ENCODE measurements at places on chromosomes 7 and 10.
A peak's percentile ranks its signal among the peaks of the same experiment; 100 is the strongest.

GRCh38 chr10:51158832-51159231, 84.5 kb downstream of the PRKG1 start:
- no peak for DNase-seq

GRCh38 chr10:110153396-110153795, 54.0 kb upstream of the MXI1 start:
- DNase-seq: no peak

DNA sequence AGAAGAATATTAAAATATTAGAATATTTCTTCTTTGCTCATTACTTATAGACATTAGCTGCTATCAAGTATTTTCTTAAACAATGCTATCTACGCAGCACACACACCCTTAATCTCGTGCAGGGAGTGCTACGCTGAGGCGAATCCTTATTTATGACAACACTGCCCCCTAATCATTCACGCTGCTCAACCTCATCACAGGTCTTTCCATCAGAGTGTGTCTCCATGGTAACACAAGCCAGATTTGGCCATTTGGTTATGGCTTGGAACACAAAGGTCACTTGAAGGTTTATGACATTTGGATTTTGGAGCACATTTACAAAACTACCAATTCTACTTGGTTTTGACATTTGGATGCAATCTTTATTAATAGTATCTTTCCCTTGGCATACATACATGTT, 45.4 kb upstream of the MYO3A start:
- DNase-seq: no peak

DNA sequence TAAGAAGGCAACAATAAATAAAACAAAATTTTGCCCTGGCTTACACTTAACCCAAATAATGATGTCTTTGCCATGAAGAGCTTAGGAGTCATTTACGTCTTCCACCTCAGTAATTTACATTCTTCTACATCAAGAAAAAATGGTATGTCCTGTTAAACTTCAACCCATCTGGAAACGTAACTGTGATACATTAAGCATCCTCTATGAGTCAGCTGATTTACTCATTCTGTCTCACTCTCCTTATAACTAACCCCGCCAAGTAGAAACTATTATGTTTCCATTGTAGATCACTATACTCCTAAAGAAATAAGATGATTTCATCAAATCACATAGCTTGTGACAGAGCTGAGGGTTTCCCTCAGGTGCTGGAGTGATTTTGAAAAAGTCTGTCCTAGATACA, 330.7 kb downstream of the CDC14C start:
- DNase-seq: no peak

GRCh38 chr10:63553031-63553430, 31.8 kb downstream of the REEP3 start:
- DNase-seq: no peak

GRCh38 chr10:12198156-12198555, 2.2 kb downstream of the CDC123 start:
- DNase-seq: no peak

DNA sequence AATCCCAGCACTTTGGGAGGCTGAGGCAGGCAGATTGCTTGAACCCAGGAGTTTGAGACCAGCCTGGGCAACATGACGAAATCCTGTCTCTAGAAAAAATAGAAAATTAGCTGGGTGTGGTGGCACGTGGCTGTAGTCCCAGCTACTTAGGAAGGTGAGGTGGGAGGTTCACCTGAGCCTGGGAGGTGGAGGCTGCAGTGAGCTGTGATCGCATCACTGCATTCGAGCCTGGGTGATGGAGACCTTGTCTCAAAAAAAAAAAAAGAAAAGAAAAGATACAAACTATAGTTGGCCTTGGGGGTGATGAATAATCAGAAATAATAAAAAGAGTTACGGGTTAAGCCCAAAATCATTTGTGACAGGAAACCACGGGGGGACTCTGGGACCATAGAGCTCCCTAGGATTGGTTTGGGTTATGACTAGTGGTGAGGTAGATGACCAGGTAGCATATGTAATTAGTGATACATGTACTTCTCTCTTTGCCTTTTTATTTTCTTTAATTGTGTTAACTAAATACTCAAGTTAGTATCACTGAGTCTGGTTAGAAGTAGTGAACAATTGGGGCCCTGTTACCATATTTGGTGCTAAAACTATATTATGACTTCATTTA, 10.4 kb upstream of the ASCC1 start:
- DNase-seq: no peak

DNA sequence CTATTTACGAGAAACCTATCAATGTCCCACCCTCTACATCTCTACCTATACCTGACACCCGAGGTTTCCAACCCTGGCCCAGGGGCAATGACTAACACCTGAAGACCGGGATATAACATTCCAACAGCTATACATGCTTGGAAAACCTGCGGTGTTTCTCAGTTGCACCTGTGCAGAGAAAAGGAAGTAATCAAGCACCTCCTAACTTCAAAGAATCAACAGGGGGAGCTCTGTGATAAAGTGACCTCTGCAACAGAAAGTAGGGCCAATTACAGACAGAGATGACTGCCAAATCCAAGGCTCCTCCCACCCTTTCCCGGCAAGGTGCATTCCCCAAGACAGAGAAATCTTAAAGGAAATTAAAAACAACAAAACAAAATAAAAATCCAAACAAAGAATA, 41.3 kb downstream of the CCDC6 start:
- DNase-seq: peak; percentile 75

GRCh38 chr10:34092891-34093290, 722.2 kb downstream of the PARD3 start:
- DNase-seq: no peak

DNA sequence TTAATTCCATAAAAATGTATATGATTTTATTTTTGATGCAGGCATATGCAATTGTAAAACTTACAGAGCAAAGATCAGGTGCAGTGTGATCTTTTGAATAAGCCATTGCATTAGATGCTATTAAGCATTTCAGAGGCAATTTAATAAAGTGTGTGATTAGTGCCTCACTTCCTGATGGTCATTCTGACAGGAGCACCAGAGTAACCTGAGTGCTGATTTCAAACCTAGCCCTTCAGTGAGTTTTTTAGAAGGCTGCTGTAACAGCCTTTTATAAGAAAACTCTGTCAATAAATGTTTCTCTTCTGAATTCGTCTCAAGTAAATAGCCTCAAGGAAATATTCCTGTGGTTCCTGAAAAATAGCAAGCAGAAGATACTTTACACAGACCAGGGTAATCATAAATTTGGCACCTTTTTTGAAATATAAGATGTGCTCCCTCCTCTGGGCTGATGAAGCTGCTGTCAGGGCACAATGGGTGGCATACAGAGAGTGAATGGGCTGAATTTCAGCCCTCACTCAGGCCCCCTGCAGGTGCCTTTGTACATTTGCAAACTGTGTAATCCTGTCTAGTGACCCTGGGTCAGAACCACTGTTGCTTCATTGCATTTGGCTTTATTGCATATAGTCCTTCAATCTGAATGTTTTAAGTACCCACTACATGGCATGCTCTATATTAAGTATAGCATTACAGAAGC, 193.7 kb upstream of the CSTF2T start:
- peak; percentile 14 for DNase-seq

DNA sequence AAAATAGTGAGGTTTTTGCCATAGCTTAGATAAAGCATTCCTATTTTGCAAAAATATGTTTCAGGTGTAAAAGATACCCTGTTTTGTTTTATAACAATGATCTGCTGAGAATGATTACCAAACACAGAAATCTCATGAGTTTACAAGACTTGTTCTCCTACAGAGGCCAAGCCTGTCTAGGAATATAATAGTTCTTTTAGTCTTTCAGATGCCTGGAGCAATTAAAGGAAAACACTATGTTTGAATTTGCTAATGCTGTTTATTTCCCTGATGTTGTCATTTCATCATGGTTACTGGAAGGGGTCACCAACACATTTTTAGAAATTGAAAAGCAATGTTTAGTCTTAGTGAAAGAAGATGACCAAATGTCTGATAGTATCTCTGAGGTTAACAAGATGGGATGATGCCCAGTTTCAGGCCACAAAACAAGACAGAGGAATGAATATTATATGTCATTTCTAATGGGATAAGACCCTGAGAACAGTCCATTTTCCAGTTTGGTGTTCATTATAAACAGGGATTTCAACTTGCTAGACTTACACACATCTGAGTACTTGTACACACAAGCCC, 559.9 kb downstream of the INHBA start:
- no peak for DNase-seq

DNA sequence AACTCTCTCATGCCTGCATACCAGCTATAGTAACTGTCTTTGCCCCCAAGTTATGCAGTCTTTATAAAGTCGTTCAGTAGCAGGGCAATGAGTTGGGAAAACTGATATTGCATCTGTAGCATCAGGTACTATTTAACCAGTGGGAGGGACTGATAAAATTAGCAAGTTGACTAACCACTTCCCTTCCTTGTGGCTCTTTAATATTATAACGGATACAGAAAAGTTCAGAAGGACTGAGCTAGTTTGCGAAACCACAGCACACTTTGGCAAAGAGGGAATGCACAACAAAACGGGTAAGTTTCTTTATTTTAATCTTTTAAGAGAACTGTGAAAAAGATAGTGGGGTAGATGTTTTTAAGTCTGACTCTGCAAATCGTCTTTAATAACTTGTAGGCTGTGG, 205.3 kb upstream of the HDAC9 start:
- no peak for DNase-seq

DNA sequence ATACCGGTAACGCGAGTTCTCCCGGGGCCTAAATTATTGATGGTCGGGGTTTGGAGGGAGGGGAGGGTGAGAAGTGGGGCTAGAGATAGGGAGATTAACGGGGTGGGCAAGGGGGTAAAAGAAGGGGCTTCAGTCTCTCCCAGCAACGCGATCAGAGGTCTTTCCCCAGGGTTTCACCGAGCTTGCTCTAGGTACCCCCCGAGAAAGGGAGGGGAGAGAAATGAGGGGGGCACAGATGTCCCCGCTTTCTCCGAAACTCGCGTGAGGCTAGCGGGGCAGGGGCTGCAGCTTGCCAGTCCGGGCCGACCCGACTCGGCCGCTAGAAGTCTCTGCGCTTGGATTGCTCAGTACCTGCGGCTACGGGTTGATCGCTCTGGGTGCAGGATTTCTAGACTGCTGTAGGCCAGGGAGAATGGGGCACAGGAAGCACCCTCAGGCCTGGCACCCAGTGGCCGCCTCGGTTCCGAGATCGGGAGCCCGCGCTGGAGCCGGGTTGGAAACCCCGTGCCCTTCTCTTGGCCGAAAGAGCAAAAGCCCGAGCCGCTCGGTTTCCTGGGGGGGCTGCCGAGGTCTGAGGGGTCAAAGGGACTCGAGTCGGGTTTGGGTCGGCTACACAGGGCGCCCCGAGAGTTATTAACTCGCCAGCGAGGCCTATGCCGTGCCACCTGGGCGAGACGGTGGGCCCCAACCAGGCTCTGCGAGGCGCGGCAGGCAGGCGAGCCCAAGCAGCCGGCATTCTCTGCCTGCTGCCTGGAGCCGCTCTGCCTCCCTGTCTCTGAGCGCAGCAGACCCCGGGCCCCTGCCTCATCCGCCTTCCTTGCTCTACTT, 3.1 kb downstream of the PAX2 start:
- no peak for DNase-seq

GRCh38 chr10:11207560-11207844, 189.8 kb downstream of the CELF2 start:
- no peak for DNase-seq

GRCh38 chr7:108307194-108307593, 149.0 kb downstream of the NRCAM start:
- no peak for DNase-seq

DNA sequence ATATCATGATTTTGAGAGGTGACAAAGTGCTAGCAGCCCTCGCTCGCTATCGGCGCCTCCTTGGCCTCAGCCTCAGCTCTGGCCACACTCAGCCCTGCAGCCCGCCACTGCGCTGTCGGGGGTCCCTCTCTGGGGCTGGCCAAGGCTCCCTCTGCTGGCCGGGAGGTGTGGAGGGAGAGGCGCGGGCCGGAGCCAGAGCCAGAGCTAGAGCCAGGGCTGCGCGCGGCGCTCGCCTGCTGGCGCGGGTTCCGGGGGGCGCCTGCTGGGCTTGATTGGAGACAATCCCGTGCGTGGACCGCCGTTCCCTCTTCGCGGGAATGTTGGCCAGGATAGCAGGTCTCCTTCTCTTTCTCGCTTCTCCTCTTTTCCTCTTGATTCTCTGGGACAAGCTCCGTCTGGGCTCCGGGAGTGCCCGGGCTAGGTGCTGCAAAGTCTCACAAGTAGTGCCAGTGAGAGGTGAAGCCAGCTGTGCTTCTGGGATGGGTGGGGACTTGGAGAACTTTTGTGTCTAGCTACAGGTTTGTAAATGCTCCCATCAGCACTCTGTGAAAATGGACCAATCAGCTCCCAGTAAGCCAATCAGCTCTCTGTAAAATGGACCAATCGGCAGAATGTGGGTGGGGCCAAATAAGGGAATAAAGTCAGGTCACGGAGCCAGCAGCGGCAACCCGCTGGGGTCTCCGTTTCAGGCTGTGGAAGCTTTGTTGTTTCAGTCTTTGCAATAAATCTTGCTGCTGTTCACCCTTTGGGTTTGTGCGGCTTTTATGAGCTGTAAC, 43.4 kb upstream of the ELMO1 start:
- no peak for DNase-seq

DNA sequence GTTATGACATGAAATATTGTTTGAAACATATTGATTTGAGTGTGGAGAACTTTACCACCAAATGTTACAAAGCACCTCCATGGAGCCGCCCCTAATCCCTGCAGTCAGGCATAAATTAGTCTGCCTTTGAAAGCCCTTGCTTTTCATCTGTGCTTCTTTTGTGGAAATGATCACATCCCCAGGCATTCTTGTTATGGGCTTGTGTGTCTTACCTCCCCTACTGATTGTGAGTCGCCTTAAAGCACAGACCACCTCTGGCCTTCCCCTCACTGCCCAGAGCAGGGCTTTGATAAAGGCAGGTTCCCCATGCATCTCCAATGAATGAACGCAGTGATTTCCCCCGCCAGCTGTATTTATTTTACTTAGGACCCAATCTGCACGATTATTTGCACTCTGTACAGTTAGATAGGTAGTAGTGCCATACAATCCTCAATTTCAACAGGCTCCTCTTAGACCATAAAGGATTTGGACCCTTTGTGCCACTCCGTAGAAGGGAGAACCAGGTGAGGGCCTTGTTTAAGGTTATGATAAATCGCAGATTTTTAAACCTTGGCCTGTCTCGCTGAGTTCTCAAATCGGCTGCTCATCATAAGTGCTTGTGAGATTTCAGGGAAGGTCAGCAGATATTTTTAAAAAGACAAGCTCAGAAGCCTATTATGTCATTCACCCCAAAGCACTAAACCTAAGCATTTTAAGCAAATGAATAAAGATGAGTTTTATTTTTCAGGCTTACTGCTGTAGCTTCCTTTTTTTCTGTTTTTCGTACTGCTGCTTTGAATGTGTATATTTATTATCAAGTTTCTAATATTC, 107.8 kb downstream of the CUBN start:
- DNase-seq: no peak

DNA sequence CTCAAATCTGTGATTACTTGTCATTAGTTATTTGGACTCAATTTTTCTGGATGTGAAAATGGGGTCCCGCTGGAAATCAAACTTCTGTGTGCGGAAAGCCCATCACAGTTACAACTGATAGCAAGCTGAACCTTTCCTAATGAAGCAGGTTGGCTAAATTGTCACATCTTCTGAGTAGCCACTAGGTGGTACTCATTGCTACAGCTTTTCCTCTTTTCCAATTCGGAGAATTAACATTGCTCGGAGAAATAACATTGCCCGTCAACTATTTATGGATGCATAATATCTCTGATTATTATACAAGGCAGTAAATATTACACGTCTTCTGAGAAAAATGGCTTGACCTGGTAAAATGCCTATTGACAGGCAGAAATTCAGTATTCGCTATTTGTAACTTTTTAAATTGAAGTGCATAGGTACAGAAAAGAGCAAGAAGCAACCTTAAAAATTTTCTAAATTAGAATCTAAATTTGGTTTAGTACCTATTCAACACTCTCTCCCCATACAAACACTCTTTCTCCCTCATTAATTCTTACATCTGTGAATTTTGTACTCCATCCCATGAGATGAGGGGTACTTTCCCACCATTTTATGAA, 17.3 kb upstream of the BLOC1S2 start:
- peak; percentile 33 for DNase-seq
